ENCODE measurements at places on chromosomes 12 and 14. TPM values are rescaled to one million over a fixed set of nuclear protein-coding genes. Genes with fewer than 3 reads are reported as not detected.

GRCh38 chr12:114670291-114670980 is 13.5 kb downstream of the TBX3 start:
- DNase-seq = no peak

- DNase-seq = no peak
Measured at GRCh38 chr12:27426743-27427487, 19.6 kb upstream of the SMCO2 start.

DNA sequence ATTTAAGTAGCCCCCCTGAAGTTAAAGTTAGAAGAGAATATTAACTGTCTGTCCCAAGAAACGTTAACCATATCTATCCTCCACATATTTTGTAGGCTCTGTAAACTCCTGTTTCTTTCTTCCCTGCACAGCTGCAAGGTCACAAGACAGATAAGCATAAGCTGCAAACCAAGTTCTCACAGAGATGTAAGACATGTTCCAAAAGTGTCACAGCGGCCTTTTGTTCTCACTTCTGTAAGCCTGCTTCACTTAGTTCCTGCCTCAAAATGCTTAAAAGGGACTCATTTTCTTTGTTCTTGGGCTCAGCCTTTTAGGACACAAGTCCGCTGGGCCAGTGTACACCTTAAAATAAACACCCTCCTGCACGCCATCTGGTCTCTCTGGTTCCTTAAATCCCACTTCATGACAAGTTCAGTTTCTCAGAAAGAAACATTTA is 3.2 kb downstream of the RNASE1 start:
- DNase-seq = peak; percentile 32

The PTPRB gene
- total RNA-seq = 0.06 TPM

The DPF3 gene
- total RNA-seq = not detected

- no peak for DNase-seq
Measured at GRCh38 chr12:79897617-79898016, 37.3 kb downstream of the PPP1R12A start.

The TPPP2 gene
- total RNA-seq = not detected

GRCh38 chr12:105206686-105207374 is 29.1 kb downstream of the APPL2 start:
- DNase-seq = no peak

DNA sequence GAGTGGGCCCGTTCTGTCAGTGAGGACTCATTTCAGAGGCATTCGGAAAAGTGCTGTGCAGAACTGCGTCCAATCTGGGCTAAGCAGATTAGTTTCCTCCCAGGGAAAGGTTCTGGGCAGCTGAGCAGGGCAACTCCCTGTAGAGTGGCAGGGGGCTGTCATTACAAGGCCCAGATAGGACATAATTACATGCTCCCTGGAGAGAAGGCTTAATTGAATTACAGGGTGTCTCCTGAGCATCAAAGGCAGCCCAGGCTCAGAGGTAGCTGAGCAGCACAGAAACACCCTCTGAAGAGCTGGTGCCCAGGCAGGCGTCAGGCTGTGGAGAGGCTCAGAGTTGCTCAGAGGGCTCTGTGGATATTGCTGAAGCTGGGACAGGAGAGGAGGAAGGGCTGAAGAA is 36.0 kb downstream of the SLC8A3 start:
- peak; percentile 52 for DNase-seq

The FGF23 gene
- total RNA-seq = 0.58 TPM

The SSPN gene
- 0.50 TPM for total RNA-seq

GRCh38 chr12:132217371-132217770 is 73.1 kb downstream of the NOC4L start:
- DNase-seq = no peak

The HOXC12 gene
- not detected for total RNA-seq

DNA sequence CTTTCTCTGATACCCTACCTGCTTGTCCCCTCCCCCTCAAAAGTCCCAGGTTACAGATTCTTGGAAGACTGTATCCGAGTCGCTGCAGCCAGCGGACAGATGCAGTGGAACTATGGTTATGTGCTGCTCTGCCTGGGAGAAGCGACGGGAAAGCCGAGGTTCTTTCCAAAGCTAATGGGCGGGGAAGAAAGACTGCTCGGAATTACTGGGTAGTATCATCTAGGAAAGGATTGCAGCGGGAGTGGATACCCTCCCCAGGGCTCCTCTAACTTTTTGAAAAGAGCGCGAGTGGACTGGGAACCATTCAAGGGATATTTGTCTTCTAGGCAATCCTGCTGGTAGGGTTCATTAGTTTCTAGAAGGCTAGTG is 1.4 kb downstream of the PTHLH start:
- peak; percentile 61 for DNase-seq

The IL31 gene
- total RNA-seq = not detected

The KRT3 gene
- not detected for total RNA-seq

The TEP1 gene
- total RNA-seq = 10.9 TPM

- no peak for DNase-seq
Measured at GRCh38 chr12:89574736-89575208, 48.9 kb upstream of the POC1B start.

The C1R gene
- 8.8 TPM for total RNA-seq

DNA sequence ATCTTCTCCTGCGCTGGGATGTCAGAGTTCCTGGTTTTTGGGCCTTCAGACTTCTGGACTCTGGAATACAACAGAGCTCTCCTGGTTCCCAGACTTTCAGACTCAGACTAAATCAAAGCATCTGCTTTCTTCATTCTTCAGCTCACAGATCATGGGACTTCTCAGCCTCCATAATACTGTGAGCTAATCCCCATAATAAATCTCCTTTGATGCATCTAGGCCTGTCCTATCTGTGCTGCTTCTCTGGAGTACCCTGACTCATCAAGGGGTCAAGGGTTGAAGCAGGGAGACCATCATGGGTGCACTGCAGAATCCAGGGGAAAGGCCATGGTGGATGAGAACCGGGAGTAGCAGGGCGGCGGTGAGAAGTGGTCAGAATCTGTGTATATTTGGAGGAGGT is 1094.1 kb upstream of the TMEM132C start:
- DNase-seq = no peak

GRCh38 chr14:102785595-102785963 is 8.3 kb downstream of the TRAF3 start:
- no peak for DNase-seq

The KRT79 gene
- not detected for total RNA-seq

GRCh38 chr14:54893151-54893760 is 9.4 kb downstream of the GCH1 start:
- peak; percentile 51 for DNase-seq

GRCh38 chr14:89702876-89703200 is 251.7 kb downstream of the EFCAB11 start:
- no peak for DNase-seq

GRCh38 chr12:110936367-110937103 is 16.2 kb upstream of the MYL2 start:
- DNase-seq = no peak

GRCh38 chr12:112473056-112473455 is 54.3 kb downstream of the PTPN11 start:
- peak; percentile 23 for DNase-seq

GRCh38 chr12:75945581-75945980 is 86.0 kb downstream of the PHLDA1 start:
- no peak for DNase-seq

DNA sequence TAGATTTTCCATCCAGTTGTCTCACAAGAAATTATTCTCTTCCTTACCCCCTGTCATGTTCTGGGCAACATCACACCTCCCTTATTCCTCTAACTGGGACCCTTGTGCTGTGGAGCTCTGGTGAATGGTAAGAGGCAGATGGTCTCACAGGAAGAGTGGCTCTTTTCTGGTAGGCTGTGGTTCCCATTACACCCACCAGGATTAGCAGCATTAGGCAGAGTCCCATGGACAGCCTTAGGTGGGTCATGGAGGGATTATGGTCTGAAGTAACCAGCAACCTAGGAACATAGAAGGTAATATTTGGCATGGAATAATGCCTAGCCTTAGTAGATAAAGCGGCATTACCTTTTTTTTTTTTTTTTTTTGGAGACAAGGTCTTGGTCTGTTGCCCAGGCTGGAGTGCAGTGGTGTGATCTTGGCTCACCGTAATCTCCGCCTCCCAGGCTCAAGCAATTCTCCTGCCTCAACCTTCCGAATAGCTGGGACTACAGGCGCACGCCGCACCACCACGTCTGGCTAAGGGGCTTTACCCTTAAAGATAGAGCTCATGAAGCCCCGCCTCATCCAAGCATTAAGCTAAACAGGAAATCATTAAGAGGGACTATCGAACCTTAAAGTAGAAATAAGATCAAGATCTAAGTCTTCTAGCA is 4.0 kb downstream of the C14orf119 start:
- no peak for DNase-seq

DNA sequence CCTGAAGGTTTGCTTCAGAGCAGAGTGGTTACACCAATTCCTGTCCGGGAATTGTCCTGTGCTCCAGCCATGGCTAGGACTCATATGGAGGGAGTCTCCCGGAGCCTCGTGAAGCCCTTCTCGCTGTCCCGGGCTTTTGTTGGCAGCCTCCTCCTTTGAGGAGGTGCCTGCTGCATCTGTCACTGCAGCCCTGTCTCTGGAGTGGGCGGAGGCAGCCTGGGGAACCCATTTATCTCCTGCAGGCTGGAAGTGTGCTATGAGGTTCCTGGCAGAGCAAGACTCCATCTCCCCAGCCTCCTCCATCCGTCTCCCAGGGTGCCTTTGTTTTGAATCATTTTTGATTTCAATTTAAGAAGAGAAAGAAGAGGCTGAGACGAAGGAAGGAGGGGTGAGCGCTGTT is 355.3 kb downstream of the GLT1D1 start:
- DNase-seq = no peak

The SLC16A7 gene
- 1.3 TPM for total RNA-seq

DNA sequence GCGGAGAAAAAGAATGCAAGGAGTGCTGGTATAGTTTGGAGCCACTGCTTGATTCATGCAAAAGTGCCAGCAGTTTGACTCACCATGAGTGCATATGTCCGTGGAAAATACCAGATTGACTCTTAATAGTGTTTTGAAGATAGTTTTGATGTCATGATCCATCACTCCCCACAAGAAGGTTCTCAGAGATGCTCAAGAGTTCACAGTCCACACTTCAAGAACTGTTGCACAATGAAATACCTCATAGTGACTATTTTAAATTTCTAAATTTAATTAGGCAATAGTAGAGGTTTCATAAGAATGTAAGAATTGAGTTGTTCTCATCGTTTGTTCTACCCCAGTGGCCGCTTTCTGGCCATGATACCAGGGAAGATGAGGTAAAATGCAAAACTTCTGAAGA is 286.6 kb upstream of the RGS6 start:
- DNase-seq = no peak

- no peak for DNase-seq
Measured at GRCh38 chr12:53929527-53929926, 9.1 kb upstream of the HOXC13 start.

DNA sequence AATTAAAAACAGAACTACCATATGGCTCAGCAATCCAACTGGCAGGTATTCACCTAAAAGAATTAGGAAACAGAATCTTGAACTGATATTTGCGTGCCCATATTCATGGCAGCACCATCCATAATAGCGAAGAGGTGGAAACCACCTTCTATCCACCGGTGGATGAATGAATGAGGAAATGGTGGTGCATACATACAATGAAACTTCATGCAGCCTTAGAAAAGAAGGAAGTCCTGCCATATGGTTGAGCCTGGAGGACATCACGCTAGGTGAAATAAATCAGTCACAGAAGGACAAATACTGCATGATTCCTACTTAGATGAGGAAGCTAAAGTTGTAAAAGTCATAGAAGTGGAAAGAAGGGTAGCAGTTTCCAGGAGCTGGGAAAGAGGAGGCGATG is 6.6 kb downstream of the TCL1A start:
- no peak for DNase-seq

DNA sequence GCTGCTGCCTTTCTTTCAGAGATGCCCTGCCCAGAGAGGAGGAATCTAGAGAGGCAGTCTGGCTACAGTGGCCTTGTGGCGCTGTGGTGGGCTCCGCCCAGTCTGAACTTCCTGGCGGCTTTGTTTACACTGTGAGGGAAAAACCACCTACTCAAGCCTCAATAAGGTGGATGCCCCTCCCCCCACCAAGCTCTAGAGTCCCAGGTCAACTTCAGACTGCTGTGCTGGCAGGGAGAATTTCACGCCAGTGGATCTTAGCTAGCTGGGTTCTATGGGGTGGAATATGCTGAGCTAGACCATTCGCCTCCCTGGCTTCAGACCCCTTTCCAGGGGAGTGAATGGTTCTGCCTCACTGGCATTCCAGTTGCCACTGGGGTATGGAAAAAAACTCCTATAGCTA is 25.6 kb downstream of the SPATA7 start:
- DNase-seq = no peak

DNA sequence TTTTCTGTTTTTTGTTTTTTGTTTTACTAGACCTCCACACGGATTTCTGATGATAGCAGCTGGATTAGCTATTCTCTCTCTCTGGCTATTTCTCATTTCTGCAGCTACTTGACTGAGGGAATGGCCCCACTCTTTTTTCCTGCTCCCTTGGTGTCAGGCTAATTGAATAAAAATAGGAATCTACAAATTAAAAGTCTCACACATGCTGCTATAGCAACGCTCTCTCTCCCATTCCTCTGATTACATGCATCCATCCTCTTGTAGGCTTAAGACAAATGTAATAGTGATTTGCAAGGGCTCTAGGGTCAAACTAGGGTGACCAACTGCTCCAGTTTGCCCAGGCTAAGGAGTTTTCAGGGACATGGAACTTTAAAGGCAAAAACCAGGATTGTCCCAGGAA is 221.8 kb downstream of the PHLDA1 start:
- peak; percentile 1 for DNase-seq

- DNase-seq = peak; percentile 84
Measured at GRCh38 chr14:65993996-65994395, 492.2 kb upstream of the CCDC196 start.

DNA sequence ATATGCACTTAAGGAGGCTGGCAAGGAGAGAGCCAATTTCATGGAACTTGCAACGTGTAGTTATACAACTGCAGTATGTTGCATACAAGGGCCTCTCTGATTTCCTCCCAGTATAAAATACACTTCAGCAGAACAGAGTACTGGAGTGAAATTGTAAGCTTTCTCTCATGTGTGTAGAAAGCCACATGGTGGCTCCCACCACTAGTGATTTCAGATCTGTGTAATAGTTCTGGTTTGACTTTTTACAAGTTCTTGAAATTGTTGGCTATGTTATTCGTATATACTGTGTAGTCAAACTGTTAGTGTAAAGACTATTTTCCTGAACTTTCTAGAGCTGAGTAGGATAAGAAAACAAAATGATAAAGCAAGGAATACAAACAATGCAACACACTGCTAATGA is 16.4 kb upstream of the LMO3 start:
- no peak for DNase-seq

The PCK2 gene
- total RNA-seq = 11.1 TPM

GRCh38 chr12:40827683-40828592 is 135.7 kb downstream of the CNTN1 start:
- DNase-seq = peak; percentile 37

The ESR2 gene
- 0.21 TPM for total RNA-seq

- DNase-seq = no peak
Measured at GRCh38 chr12:50302686-50303085, 19.4 kb upstream of the LIMA1 start.

DNA sequence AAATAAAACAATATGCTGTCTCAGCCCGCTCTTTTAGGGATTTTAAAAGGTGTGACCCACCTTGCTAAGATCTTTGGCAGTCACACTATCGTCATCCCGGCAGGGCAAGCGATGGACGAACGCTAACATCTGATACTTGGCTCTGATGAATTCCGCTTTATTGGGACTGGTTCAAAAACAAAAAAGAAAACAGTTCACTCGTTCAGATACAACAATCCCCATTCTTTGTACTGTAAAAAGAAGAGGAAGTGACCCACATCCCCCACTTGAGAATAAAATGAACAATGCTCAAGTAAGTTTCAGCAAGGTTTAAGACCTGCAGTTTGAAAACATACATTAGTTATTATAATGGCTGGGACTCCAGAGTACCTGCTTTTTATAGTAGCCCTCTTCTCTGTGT is 7.3 kb downstream of the GIT2 start:
- DNase-seq = no peak
